Calu3 (cell line): ENCODE measurements at places on chromosomes 13 and 19. TPM values are rescaled to one million over a fixed set of nuclear protein-coding genes. Genes with fewer than 3 reads are reported as not detected.

HNRNPA1L2 gene
- 6.8 and 8.6 TPM in 2 replicates for total RNA-seq

DIRAS1 gene
- total RNA-seq = 0.17 and 0.51 TPM in 2 replicates

DNA sequence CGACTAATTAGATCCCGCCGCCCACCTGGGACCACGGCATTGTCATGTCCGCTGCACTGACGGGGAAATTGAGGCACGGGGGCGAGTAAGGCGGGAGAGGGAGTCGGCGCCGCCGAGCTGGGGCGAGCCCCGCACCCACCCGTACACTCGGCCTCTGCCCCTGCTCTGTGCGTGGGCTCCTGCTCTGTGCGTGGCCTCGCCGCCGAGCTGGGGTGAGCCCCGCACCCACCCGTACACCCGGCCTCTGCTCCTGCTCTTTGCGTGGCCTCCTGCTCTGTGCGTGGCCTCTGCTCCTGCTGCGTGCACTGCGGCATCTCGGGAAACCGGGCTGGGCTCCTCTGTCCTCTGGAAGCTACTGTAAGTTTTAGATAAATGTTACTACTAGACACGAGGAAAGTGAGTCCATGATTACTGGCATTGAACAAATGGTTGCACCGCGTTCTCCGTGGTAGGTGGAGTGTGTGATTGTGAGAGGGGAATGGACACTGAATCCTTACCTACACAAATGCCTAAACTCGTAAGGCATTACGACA is 826 bp upstream of the C1QTNF9 start:
- no peaks in the 10 kb centered on the region for H3K4me1 ChIP-seq
- no peak overlapping the region for H3K4me3 ChIP-seq
- H3K27ac ChIP-seq = no peak overlapping the region
- DNase-seq = no peak

DNA sequence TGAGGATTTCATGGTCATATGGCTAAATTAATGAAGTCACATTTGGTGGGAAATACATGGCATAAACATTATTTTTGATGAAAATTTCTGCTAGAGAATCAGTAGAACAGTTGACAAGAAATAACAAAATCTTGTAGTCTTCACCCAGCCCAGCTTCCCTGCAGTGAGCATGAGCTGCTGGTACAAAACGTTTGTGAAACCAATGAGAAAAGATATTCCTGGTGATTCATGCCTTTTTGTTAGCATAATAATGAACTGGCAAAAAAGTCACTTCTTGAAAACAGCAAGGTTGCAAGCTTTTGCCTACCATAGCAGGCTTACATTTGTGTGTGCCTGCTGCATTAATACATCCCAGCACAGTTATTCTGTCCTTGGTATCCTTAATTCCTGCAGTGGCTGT is 475.9 kb upstream of the HTR2A start:
- no peaks in the 10 kb centered on the region for H3K4me1 ChIP-seq
- no peak overlapping the region for H3K27ac ChIP-seq
- no peaks in the 10 kb centered on the region for H3K36me3 ChIP-seq
- H3K27me3 ChIP-seq = no peaks in the 10 kb centered on the region
- DNase-seq = no peak
- H3K4me3 ChIP-seq = no peak overlapping the region

GSX1 gene
- total RNA-seq = not detected in 2 replicates

SH2D3A gene
- total RNA-seq = 62.0 and 64.0 TPM in 2 replicates
